LHCN-M2 (cell line): ENCODE measurements at places on chromosomes 6 and 20. TPM values are rescaled to one million over a fixed set of nuclear protein-coding genes. Genes with fewer than 3 reads are reported as not detected.

- DNase-seq, result no peak
Measured at GRCh38 chr6:48090546-48090945, 20.5 kb downstream of the PTCHD4 start.

- no peak for DNase-seq
Measured at GRCh38 chr20:32063695-32064094, 11.7 kb downstream of the HCK start.

- DNase-seq, result no peak
Measured at GRCh38 chr6:72760114-72760793, 138.4 kb downstream of the KCNQ5 start.

- DNase-seq, result no peak
Measured at GRCh38 chr6:170269151-170269845, 21.6 kb downstream of the DLL1 start.

DNA sequence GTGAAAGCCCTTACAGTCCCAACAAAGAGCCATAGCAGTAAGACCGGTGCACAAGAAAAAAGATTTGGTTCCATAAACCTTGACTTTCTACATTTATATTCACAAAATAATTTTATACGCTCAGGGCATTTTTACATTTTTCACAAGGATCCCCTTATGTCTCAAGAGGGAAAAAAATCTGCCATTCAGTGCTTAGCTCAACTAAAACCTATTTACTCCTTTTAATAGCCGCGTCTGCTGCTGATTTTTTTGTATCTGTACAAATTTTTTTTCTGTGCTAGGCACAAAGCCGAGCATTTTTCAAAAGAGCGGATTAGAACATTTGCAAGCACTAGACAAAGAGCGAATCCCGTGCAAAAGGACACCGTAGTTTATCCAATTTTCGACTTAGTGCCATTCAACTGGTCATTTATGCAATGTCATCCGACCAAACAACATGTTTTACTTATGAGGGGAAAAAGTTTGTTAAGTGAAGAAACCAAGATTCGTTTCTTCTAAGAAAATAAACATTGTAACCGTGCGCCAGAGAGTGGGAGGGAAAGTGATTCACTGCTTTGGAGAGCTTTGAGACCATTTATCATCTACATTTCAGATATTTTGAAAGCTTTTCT lies 3.7 kb downstream of the TFAP2D start:
- DNase-seq, result no peak

GRCh38 chr6:69895396-69895795 lies 29.0 kb downstream of the COL19A1 start:
- DNase-seq, result no peak

DNA sequence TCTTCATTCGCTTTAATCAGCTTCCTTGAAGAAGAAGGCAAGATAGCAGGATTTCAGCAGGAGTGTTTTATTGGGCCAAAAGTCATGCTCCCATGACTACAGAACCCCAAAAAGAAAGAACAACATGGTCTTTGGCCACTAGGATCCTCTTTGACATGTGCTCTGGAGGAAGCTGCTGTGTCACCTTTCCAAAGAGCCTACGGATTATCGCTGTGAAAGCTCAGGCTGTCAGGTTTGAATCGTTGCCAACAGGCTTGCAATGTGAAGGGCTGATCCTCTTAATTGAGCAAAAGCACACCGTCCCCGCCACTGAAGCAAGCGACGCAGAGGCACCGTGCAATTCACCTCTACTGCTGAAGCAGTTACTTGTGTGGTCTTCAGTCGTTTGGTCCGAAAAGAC lies 29.0 kb downstream of the MYLIP start:
- no peak for DNase-seq

L3MBTL1 gene
- total RNA-seq, result 2.8 and 4.5 TPM in 2 replicates
